ENCODE measurements at places on chromosomes 1 and 21.
A peak's percentile ranks its signal among the peaks of the same experiment; 100 is the strongest.

DNA sequence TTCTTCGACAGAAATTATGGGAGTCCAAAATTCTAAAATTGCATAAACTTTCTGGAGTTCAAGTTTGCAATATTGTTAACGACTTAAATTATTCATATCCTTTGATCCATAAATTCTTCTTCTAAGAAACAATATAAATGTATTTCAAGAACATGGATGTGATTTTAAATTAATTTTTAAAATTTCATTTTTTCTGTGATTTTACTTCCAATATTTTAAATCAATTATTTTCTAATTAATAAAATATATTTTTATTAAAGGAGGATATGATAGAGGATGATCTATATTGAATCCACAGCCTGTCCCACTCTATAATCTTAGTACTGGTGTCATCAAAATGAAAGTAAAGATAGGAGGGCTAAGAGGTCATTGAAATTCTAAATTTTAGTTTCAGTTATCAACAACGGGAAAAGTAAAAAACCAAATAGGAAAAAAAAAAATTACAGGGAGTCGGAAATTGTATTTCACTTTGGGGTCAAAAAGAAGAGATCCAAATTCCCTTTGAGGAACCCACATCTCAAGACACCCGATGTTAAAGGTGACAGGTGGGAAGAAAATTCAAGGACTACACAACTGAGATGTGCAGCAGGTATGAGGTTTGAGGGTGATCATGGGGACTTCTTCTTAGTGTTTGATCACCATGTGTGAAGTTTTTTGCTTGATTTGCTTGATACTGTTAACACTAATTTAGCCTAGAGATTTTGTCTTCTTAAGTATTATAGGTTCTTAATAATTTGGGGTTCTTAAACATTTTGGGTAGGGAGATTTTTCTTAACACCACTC lies 154.8 kb upstream of the RGS18 start:
- no peak for DNase-seq

DNA sequence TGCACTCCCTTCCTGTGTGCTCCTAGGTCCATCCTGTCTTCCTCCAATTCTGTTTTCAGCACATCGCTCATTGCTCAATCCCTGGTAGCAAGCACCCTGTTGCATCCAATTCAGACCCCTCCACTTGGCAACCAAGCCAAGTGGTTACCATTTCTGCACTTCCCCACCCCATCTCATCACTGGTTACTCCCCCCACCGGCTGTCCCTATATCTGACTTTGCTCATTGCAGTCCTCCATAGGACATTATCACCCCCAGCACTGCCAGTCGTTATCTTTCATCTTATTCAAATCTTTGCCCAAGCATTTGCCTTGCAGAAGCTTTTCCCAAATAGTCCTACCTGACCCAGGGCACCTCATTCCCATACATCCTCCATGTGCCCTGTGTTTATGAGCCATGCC lies 2.1 kb upstream of the TMEM9 start:
- DNase-seq = no peak

- DNase-seq = no peak
These were observed 11.9 kb downstream of the ECE1 start for GRCh38 chr1:21278208-21278859.

GRCh38 chr1:172670791-172671190 lies 11.9 kb downstream of the FASLG start:
- no peak for DNase-seq

DNA sequence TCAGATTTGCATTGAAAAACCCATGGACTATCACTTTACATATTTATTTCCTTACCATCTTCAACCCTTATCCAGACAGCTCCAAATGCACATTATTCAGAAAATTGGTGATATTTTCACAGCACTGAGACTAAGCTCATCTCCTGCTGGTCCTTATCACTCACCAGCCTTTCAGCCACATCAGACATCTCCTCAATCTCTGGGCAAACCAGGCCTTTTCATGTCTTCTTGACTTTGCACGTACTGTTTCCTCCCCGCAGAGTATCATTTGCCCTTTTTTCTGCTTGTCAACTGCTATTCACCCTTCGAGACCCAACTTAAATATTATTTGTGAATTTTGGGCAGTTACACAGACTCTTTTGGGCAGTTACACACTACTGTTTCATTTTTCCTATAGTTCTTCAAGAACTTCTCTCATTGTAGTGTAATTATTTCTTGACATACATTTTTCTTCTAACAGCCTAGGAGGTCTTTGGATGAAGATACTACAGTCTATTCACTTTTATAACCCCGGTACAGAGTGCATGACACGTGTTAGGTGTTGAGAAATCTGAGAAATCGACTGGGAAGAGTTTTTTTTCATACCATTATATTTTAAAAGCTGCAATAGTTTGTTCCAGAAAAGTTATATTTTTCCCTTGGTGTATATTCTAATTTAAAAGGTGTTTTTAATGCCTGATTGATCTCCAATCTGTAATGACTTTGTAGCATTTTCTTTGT lies 98.0 kb downstream of the FGGY start:
- no peak for DNase-seq

DNA sequence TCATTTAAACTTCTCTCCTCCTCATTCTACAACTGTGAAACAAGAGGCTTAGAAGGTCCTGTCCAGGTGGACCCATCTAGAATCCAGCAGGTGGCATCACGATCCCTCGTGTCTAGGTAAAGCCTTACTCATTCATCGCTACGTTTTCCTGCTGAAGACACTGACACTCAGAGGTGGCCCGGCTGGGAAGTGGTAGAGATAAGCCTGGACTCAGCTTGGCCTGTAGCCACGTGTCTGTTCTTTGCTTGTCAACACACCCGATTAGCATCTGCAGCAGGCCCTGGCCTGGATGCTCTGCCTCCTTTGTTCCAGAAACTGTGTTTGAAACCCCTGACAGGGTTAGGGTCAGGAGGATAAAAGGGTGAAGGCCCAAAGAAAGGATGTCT lies 43.4 kb downstream of the PARP1 start:
- DNase-seq = no peak

- DNase-seq = no peak
These were observed 41.7 kb downstream of the GABPA start for GRCh38 chr21:25776440-25776839.

- DNase-seq = no peak
These were observed 17.1 kb upstream of the KCND3 start for GRCh38 chr1:112006416-112007025.

- DNase-seq = no peak
These were observed 1.4 kb downstream of the SLC9A1 start for GRCh38 chr1:27153549-27153886.

DNA sequence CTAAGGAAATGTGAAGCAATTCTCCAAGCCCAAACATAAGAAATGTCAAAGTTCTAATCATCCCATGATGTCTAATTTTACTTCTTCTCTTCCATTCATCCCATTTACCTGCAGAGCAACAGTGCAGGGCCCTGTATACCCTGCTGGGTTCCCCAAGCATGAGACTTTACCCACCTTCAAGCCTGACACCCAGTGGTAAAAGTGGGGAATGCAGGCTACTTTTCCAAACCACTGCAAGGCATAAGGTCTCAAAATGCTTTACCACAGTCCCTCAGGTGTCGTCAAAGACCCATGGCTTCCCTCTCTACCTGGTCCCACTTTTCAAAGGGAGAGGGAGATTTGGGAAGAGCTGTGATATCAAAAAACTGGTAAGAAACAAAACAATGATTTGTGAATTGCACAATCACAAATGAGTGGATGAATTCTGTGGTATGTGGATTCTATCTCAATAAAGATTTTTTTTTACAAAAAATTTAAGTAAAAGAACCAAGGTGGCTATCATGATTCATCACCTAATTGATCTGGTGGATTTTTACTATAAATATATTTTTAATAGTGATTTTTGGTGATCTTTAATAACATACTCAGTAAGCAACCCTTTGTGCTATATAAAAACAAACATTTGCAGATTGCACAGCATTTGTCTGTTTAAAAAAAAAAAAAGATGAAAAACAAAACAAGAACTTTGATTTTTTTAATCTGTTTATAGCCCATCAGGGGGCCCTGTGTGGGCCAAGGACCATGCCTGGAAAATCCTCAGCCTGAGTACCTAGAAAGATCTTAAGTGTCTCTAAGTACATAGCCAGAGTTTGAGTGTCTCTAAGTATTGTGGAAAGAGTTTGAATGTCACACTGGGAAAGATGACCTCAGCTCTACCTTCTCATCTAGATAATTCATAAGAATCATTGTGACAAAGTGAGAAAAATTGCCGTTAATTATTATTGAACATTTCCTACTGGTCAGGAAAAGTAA lies 73.1 kb upstream of the GJB5 start:
- peak; percentile 34 for DNase-seq

DNA sequence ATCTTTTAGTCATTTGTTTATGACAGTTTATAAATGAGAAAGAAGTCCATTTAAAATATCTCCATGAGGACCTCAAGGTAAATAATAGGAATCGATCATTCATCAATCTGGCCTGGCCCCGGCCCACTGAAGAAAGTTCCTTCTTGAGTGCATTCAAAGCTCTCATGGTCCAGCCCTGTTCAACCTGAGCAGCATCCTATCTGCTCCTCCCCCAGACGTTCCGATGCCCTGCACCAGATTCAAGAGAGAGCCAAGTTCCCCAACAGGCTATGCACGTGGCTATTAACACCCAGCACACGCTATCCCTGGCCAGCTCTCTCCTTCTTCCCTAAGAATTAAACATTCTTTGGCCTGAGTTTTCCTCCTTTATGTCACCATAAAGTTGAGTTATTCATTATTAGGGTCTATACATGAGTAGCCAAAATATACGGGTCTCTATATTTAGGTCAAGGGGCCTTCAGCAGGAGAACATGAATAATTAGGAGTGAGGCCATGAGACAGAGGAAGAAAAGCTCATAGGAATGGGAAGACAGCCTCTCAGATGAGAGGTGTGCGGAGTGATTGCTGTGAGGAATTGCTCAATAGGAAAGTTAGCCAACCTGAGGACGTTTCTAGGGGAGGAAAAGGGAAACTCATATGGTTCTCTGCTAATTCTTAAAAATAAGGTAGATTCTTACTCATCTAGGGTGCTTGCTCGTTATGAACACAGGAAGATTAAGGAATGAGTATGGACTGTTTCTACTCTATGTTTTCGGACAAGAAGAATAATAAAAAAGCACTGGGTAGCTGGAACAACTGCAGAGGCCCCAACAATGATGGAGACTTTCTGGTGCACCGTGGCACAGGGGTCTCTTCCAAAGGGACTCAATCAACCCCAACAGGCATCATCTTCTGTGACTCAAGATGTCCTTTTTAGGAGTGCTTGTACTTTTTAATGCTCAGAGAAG lies 23.6 kb downstream of the RUNX1 start:
- no peak for DNase-seq

GRCh38 chr1:219917851-219918466 lies 10.4 kb downstream of the SLC30A10 start:
- no peak for DNase-seq

GRCh38 chr1:229035054-229035747 lies 235.7 kb upstream of the RAB4A start:
- DNase-seq = no peak

- no peak for DNase-seq
These were observed 1.7 kb downstream of the PDXK start for GRCh38 chr21:43720539-43721166.

GRCh38 chr1:36835017-36835695 lies 199.2 kb downstream of the GRIK3 start:
- DNase-seq = no peak

- no peak for DNase-seq
These were observed 77.1 kb upstream of the TNR start for GRCh38 chr1:175820456-175821025.

DNA sequence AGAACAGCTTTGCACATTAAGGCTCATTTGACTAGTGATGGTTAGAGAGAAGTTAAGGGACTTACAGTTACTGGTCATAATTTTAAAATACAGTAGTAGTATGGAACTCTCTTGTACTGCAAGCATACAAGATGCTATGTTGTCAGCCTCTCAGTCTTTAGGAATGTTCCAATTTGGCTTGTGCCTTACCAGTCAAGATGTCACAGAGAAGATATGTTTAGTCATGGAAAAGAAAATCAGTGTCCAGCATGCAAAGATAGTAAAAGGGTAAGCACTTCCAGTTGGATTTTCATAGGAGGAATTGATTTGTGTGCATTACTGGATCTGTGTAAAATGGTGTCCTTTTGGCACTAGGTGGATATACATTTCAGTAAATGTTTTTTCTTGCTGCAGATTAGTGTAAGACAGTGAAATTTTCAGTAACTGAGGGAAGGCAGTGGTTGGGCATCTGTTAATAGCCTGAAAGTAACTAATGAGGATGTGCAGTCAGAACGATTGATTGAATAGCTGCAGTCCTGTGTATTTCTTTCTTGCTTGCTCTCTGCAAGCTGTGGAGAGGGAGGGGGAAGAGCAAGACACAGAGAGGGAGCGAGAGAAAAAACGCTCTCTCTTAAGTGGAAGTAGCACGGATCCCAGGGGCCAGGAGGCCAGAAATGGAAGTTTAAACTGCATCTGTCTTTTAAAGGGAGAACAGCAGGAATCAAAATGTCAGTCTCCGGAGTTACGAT lies 108.2 kb downstream of the CLEC20A start:
- no peak for DNase-seq

DNA sequence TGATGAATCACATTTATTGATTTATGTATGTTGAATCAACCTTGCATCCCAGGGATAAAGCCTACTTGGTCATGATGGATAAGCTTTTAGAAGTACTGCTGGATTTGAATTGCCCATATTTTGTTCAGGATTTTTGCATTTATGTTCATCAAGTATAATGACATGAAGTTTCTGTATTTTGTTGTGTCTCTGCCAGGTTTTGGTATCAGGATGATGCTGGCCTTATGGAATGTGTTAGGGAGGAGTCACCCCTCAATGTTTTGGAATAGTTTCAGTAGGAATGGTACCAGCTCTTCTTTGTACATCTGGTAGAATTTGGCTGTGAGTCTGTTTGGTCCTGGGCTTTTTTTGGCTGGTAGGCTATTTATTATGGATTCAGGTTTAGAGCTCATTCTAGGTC lies 1643.1 kb upstream of the B3GALT2 start:
- no peak for DNase-seq

- DNase-seq = no peak
These were observed 39.8 kb downstream of the TGFBR3 start for GRCh38 chr1:91846007-91846638.

DNA sequence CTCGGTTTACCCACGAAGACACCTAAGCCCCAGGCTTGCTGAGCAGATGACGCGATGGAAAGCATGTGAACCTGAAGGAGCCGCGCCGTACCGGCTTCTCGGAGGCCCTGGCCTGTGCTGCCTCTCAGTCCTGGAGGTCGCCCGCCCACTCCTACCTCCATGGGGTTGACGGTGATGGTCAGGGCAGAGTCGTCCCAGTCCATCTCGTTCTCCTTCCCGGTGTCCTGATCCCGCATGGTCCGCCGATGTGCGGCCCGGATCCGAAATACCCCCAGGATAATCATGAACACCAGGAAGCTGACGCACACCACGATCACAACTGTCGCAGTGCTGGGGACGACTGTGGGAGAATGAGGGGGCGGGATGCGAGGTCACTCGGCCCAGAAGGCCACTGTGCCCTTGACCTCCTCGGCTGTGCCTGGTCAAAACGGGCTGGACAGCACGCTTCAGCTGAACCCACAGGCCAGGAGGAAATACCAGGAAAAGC lies 79.6 kb downstream of the PIK3CD start:
- DNase-seq = no peak

All from activated T-cell treated with anti-CD3 and anti-CD28 coated beads for 48 hours (primary cell).